ENCODE measurements at places on chromosomes 4 and X.

GRCh38 chrX:136262243-136262642 is 11.0 kb upstream of the MAP7D3 start:
- no peak for DNase-seq

GRCh38 chrX:27444093-27444908 is 18.8 kb downstream of the PPP4R3C start:
- DNase-seq = no peak

- DNase-seq = no peak
These were observed 1063.8 kb upstream of the INTU start for GRCh38 chr4:126568652-126569570.

GRCh38 chr4:156330436-156331031 is 376.9 kb upstream of the CTSO start:
- no peak for DNase-seq

DNA sequence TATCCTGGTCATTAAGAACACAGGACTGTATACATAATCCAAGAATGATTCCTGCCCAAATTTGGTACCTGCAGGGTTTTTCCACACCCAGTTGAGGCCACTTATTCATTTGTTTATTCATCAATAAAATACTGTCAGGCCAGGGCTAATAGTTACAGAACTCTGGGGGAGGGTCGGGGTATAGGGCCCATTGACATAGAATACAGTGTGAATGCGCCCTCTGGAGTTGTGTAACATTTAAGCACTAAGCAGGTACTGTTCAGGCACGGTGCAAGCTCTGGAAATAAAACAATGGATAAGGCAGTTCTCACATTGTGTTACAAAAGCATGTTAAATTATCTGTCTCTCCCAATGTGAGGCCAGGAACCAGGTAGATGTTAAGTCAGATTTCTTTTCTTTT is 30.8 kb upstream of the LRBA start:
- DNase-seq = no peak

GRCh38 chrX:23764188-23764984 is 18.6 kb upstream of the SAT1 start:
- no peak for DNase-seq

DNA sequence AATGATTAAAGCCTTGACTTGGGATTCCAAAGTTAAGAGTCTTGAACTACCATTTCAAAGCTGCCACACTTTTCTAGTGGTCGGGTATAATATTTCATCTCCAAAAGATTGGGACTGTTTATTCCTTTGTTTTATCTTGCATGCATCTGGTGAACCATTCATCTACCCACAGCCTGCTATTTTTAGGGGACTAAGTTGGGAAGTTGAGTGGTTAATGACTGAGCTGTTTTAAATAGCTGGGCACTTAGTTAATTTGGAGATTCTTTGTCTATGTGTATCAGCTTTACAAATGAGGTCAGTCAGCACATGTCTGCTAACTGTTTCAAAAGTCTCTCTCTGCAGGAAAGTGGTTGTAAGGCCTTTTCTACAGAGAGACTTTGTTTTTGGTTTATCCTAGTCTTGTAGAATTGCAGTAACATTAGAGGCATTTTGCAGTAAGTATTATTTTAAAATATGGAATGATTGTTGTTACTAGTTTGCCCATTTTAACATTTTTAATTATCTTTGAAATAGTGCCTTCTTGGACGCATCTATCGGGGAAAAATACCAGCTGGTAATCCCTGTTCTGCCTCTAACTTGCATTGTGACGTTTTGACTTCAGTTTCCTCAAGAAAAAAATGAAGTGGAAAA is 8.2 kb downstream of the BMP2K start:
- DNase-seq = no peak

DNA sequence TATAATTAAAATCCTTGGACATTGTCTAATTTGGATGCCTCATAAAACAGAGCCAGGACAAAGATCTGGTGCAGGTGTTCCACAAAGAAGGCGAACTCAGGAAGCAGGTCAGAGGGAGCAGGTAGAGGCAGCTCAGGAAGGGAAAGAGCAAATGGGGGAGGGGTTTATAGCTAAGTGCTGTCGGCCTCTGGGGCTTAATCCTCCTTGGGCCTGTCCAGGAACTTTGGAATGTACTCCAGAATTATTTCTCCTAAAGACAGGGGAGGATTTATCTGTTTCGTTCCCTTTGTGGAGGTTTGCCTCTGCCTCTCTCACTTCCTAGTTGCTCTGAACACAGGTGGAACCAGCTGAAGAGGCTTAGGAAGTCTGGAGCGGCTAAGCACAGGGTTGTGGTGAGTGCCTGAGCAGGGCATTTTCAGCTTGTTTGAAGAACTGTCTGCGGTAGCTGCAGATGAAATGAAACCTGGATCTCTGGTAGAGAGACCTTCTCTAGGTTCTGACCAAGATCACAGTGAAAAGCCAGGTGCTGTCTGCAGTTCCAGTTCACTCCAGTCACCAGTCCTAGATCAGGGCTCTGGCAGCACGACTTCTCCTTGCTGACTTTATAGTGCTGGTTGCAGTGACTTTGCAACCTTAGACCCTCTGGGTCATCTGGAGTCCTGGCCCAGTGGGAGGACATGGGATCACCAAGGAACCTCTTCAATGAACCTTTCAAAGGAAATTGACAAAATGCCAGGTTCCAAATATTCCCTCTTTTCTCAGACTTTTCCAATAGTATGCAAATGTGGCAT is 519.2 kb downstream of the PCDH10 start:
- DNase-seq = no peak

DNA sequence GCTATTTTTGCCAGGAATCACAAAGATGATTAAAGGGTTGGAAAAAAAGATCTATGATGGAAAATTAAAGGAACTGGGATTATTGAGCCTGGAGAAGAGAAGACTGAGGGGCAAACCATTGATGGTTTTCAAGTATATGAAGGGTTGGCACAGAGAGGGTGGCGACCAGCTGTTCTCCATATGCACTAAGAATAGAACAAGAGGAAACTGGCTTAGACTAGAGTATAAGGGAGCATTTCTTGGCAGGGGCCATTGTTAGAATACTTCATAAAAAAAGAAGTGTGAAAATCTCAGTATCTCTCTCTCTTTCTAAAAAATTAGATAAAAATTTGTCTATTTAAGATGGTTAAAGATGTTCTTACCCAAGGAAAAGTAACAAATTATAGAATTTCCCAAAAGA is 75.1 kb downstream of the NPNT start:
- no peak for DNase-seq

All from CD8-positive, alpha-beta memory T cell (primary cell).